Renal cortex interstitium (tissue), 15 donors: ENCODE measurements at places on chromosomes 6 and 20. TPM values are rescaled to one million over a fixed set of nuclear protein-coding genes. Genes with fewer than 3 reads are reported as not detected.

FAM162B gene
- 6.1 TPM for polyA plus RNA-seq

LY86 gene
- polyA plus RNA-seq = 2.1 TPM

HTR1E gene
- polyA plus RNA-seq = 0.92 TPM

ANKRD66 gene
- polyA plus RNA-seq = not detected

LIN28B gene
- 0.24 TPM for polyA plus RNA-seq

FAM83B gene
- 12.7 TPM for polyA plus RNA-seq

EYA4 gene
- polyA plus RNA-seq = 15.4 TPM

SLPI gene
- not detected for polyA plus RNA-seq

HLA-DQB2 gene
- not detected for polyA plus RNA-seq

BPIFA1 gene
- not detected for polyA plus RNA-seq

APOBEC2 gene
- polyA plus RNA-seq = 0.82 TPM

CRISP3 gene
- polyA plus RNA-seq = 0.17 TPM

C20orf202 gene
- 0.47 TPM for polyA plus RNA-seq

DLL1 gene
- polyA plus RNA-seq = 8.2 TPM

PTCRA gene
- polyA plus RNA-seq = 0.25 TPM

FOXA2 gene
- polyA plus RNA-seq = 0.08 TPM

RBBP9 gene
- 34.9 TPM for polyA plus RNA-seq

GSTA2 gene
- polyA plus RNA-seq = 0.51 TPM

KCNK15 gene
- polyA plus RNA-seq = 0.18 TPM

SERINC3 gene
- polyA plus RNA-seq = 71.2 TPM

NKX2-2 gene
- not detected for polyA plus RNA-seq
